ENCODE measurements at places on chromosomes 7 and 10. TPM values are rescaled to one million over a fixed set of nuclear protein-coding genes. Genes with fewer than 3 reads are reported as not detected.

IL15RA gene
- 3.0 TPM for total RNA-seq

ERVW-1 gene
- not detected for total RNA-seq

TLL2 gene
- under 0.01 TPM for total RNA-seq

SMURF1 gene
- total RNA-seq, result 28.7 TPM

C10orf53 gene
- not detected for total RNA-seq

LMOD2 gene
- total RNA-seq, result not detected

IFIT3 gene
- total RNA-seq, result 90.2 TPM

SPDYE11 gene
- total RNA-seq, result not detected

PDE1C gene
- 4.7 TPM for total RNA-seq

LRRC61 gene
- total RNA-seq, result 6.8 TPM

SLC13A1 gene
- total RNA-seq, result not detected

MYPN gene
- 18.6 TPM for total RNA-seq

SEMA3A gene
- total RNA-seq, result 37.4 TPM

Measured in fibroblast of villous mesenchyme (primary cell).